ENCODE measurements at places on chromosomes 2 and 18.

DNA sequence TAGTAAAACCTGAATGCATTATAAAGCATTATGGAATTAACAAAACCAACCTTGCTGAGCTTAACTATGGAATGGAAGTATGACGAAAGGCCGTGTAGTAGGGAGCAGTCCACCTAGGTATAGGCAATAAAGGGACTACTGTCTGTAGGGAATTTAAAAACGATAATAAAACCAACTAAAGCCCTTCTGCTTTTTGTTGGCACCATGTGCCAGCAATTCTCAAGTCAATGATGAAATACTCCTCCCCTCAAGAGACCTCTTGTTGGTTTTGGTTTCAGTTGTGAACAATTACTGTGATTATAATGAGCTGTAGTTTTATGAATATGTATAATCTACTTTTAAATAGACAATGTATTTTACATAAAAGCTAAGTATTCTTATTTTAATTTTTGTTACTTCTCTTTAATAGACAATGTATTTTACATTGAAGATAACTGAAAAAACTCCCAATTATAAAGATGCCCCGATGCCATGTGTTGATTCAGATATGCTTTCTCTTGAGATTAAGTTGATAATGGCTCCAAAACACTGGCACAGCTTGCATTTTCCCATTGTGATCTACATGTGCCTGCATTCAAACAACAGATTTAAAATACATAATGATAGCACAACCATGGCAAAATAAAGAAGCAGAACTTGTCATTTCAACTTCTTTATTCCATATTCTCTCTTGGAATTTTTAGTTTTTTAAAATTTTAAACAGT, 55.5 kb upstream of the ZDBF2 start:
- DNase-seq: no peak

DNA sequence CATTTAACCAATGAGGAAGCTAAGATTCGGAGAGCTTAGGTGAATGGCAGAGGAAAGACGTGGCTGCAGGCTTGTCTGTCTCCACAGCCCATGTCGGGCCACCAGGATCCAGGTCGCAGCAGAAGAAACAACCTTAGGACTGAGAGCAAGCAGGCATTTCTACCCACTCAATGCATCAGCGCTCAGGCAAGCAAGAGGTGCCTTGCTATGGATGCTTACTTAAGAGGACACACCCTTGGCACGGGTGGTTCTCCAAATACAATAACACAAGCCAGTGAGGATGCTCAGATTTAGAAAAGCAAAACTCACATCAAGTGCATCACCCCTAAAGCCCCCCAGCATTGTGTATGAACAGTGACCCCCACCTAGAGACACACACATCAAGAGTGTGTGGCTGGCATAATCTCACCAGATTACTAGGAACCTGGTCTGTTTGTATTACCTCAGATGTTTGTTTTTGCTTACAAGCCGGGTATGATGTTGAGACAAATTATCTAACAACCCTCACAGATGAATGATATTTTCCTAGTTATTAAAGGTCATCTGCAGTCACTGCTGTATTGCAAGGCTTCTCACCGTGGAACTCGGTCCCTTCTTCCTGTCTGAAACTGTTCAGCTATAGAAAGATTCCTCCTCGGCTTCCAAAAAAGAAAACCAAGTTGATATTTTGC, 34.2 kb upstream of the NPAS2 start:
- no peak for DNase-seq

GRCh38 chr2:134674687-134675086, 44.1 kb downstream of the TMEM163 start:
- DNase-seq: no peak

GRCh38 chr2:218754201-218754600, 27.7 kb upstream of the CYP27A1 start:
- DNase-seq: no peak

- DNase-seq: no peak
Observed at GRCh38 chr2:49845021-49845420, 690.7 kb upstream of the FSHR start.

DNA sequence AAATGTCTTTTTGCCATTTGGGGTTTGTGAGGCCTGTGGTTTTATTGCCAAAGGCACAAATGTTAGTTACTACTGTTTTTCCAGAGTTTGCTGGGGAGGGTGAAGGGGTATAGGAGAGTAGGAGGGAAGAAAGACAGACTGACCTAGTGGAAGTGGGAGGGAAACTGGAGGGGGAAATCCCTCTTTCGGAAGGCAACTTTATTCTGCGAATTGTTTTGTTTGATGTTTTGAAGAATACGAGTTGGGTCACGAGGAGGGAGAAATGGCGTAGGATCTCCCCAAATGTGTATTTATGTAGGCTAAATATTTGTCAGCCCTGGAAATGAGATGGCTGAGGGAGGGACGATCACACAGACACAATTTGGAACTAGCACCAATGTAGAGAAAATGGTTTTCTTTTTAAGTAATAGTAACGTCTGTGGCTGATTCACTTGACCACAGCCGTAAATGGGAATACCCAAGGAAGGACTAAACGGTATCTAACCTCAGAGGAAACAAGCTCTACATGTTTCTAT, 172.3 kb downstream of the ICOS start:
- no peak for DNase-seq

DNA sequence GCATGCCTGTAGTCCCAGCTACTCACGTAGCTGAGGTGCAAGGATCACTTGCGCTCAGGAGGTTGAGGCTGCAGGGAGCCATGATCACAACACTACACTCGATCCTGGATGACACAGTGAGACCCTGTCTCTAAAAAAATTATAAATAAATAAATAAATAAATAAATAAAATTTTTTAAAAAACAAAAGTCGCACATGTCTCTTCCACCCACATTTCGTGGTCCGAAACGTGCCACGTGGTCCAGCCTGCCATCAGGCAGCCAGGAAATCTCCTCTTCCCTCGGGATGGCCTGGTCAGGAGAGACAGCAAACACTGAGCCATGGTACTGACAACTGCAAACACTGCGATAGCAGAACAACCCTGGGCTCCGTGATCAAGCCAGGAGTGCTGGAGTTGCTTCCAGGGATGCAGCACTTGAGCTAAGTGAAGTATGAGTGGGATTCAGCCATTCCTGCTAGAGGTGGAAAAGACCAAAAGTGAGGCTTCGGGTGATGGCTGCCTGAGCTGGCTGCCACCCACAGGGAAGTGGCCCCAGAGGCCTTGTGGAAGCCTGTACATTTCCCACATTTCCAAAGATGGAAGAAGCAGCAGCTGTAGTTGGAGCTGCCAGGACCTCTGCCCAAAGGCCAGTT, 193.1 kb downstream of the SMAD2 start:
- no peak for DNase-seq

- DNase-seq: peak; percentile 27
Observed at GRCh38 chr2:26346454-26347053, at the start of gene ADGRF3. Gene ADGRF3, minus strand, starts transcription at chr2:26346789. Its CDS starts 555 bp downstream, at chr2:26346234.

- no peak for DNase-seq
Observed at GRCh38 chr2:135023886-135024485, 23.3 kb downstream of the MAP3K19 start.

DNA sequence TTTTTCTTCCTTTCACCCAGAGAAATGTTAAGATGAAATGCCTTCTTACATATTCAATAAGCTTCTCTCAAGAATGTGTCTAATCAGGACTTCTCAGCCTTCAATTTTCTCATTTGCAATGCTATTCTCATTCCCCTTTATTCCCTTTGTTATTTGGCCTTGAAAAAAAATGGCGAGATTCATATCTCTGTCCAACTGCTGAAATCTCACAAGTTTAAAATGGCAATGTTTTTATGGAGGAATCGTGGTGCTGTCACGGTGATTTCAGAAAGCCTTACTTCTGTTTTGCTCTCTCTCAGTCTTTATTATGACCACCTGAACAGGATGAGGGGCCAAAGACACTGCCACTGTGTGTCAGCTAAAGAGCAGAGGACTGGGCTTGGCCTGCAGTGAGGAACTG, 928.5 kb downstream of the DCC start:
- no peak for DNase-seq

Measured in endothelial cell (in vitro differentiated cells).